EL (cell line): ENCODE measurements at places on chromosomes 7 and 10.
A peak's percentile ranks its signal among the peaks of the same experiment; 100 is the strongest.

GRCh38 chr10:35352512-35352911, 16.2 kb downstream of the CCNY start:
- DNase-seq = no peak

DNA sequence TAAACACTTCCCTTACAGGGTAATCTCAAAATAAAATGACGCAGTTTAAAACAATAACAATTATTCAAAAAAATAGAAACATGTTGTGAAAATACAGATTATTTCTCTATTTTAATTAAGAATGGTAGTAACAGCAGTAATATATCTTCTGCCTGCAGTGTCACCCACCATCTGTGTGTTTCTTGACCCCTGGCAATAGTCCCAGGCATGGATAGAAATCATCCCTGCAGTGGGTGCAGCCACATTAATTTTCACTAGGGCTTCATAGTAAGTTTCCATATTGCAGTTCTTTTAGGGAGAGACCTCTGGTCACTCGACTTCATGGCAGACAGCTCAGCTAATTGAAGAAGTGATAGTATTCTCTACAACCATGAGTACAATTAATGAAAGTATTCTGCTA, 470.1 kb upstream of the TEX47 start:
- no peak for DNase-seq

- peak; percentile 13 for DNase-seq
These were observed 22.7 kb downstream of the ZNF22 start for GRCh38 chr10:45023426-45023825.

DNA sequence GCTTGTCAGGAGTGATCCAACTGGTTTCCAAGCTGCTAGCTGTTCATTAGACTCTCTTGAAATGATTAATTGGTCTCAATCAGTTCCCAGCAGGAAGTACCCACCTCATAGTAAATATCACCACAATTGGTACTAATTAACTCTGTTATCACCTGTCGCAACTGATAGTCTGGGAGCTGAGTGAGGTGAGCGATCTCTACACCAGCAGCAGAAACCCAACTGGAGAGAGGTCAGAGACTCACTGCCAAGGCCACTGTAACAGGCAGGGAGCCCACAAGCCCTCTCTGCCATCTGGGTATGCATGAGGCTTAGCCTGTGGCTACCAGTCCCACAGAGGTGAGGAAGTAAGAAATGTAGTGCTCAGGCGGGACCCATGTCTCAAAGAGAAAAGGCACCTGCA, 245.5 kb downstream of the DYNC1I1 start:
- no peak for DNase-seq

DNA sequence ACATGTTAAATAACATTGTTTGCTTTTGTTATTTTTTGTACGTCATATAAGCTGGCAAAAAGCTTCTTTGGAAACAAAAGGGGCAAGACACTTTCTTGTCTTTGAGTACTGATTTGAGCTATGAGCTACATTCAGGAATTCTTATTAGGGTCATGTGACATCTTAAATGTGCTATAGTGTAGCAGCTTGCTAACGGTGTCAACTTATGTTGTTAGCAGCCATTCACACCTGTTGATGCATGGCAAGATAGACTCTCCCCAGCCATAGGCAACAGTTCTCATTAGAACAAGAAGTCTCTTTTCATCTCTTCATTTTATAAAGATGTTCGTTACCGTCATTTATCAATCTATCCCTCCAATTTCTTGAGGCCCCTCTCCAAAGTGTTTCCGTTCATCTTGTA, 213.7 kb downstream of the CSTF2T start:
- no peak for DNase-seq
